Nephron progenitor cell (in vitro differentiated cells): ENCODE measurements at places on chromosomes 3 and 15.

GRCh38 chr15:100834731-100835130 lies 44.9 kb upstream of the ALDH1A3 start:
- DNase-seq, result no peak

DNA sequence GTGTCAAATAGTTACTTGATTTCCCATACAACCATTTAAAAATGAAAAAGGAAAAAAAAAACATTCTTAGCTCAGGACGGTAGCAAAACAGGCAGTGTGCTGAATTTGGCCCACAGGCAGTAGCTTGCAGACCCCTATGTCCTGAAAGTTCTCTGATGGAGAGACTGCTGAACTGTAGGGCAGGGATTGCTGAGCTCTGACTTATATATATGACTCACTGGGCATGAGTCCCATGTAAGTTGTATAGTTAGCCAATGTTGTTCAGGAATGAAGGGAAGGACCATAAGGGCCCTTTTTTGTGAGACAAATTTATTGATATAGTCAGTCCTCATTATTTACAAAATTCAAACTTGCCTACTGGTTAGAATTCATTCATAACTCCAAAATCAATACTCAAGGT lies 36.9 kb upstream of the FRMD4B start:
- DNase-seq, result no peak

- DNase-seq, result no peak
Measured at GRCh38 chr15:22936577-22937472, 43.3 kb downstream of the CYFIP1 start.

DNA sequence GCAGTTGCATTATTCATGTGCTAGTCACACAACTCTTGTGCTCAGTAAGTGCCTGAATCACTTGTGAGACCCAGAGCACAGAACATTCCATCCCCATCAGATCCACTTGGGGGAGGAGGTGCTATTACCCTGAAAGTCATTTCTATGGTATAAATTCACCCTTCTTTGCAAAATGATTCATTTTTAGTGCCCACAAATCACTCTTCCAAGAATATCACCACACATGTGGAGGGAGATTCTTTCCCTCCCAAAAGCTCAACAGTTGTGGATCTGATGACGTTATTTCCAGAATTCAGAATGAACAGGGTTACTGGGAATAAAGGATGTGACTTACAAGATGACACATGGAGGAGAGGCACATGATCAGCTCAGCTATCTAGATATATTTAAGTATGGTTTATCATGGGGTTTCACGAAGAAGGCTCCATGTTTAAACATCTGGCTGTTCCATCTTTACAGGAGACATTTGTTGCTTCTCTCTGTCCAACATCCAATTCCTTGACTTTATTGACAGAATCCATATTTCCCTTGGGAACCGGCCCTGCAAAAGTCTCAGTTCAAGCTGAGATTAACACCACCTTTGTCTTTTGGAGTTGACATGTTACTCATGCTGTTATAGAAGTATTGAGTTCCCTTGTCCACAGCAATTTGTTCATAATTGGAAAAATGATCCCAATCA lies 214.2 kb upstream of the PROK2 start:
- no peak for DNase-seq

GRCh38 chr3:48352546-48352945 lies 19.1 kb upstream of the SPINK8 start:
- DNase-seq, result no peak

DNA sequence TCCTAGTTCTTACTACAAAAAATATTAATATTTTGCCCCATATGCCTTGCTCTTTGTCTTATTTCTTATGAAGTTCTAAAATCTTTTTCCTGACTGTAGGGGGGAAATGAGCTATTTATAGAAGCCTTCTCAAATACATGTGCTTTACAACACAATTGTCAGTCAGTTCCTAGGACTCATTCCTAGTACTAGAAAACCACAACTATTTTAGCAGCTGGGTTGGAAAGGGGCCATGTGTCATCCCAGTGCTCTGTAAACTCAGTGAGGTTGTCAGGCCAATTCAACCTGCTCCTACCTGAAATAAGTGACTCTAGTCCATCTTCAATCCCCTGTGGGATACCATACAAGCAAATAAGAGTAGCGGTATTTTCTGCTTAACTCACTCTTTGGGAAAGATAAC lies 153.8 kb downstream of the ULK4 start:
- no peak for DNase-seq
